Lung microvascular endothelial cell (primary cell): ENCODE measurements at places on chromosomes 3 and 15. TPM values are rescaled to one million over a fixed set of nuclear protein-coding genes. Genes with fewer than 3 reads are reported as not detected.

The NR2E3 gene
- total RNA-seq, result 0.20 and 0.22 TPM in 2 replicates

- no peak for DNase-seq
These were observed 12.4 kb downstream of the SNX33 start for GRCh38 chr15:75659928-75660645.

DNA sequence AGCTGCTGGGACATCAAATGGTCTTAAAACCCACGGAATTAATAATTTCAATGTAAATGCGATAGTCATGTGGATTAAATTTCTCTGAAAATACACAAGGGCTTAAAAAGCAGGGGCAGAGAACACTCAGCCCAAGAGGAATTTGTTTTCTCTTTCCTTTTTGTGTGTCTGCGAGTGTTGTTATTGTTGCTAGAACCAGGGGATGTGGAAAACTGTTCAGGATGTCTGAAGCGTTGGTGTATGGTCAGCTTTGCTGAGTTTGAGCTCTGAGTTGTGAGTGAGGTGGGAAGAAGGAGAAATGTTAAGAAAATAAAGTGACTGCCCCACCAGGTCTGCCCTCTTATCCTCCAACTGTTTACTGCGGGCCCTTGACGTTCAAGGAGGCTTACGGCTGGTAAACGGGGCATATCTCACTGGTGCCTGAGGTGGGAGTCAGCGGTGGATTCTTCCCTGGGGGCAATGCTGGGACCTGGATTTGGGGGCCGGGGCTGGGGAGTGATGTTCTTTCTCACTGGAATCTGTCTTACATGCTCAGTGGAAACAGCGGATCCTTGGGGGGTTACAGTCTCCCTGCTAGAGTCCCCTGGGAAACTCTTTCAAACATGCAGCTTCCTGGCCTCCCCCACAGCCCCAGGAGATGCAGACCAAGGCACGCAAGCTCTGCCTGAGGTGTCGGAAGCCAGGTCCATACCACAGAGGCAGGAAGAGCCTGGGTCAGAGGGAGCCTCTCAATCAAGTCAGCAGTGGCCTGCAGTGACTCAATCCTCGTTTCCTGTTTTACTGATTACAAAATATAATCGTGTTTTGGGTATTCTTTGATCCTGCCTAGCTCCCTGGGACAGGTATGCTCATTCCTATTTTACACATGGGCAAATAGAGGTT lies 41.8 kb downstream of the ITGA11 start:
- peak; percentile 80 for DNase-seq

GRCh38 chr15:38531509-38531908 lies 33.1 kb downstream of the RASGRP1 start:
- peak; percentile 26 for DNase-seq

DNA sequence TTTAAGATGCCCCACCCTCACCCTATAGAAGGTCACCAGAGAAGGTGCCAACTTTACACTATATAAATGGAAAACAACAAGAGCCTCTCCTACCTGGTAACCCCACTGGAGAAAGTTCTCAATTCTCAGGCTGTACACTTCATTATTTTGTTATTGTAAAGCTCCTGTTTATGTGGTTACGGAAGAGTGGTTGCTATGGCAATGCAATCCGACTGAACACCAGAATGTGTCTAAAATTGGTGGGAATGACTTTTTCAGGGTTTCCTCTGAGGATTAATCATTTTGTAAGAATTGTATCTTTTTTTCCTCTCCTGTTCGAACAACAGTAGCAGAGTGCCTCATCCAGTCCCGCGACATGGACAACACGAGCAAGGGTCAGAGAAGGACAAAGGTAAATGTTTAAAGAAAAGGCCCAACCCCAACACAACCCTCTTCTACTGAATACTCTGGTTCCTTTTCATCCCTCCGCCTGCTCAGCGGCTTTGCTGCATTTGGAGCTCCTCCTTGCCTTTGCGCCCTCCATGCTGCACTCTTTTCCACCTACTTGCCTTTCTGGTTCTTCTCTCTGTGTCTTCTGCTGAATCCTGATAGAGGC lies 45.3 kb downstream of the DGKG start:
- DNase-seq, result no peak

DNA sequence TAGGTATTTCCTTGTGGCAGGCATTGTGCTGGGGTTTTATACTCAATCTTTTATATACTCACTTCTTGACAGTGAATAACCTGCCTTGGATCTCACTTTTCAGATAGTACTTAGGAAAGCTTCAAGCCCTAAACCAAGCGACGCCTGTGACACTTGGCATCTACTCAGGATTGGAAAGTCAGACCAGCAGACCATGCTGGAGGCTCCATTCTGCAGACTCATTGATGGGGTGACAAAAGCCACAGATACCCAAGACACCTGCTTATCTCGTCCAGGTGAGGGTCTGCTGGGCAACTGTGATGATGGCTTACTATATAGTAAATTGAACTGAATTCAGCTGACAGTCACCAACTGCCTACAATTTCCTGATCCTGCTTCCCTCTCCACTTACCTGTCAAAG lies 79.4 kb upstream of the MRPS22 start:
- no peak for DNase-seq
